T-helper 17 cell (primary cell): ENCODE measurements at places on chromosomes 5 and 9.

DNA sequence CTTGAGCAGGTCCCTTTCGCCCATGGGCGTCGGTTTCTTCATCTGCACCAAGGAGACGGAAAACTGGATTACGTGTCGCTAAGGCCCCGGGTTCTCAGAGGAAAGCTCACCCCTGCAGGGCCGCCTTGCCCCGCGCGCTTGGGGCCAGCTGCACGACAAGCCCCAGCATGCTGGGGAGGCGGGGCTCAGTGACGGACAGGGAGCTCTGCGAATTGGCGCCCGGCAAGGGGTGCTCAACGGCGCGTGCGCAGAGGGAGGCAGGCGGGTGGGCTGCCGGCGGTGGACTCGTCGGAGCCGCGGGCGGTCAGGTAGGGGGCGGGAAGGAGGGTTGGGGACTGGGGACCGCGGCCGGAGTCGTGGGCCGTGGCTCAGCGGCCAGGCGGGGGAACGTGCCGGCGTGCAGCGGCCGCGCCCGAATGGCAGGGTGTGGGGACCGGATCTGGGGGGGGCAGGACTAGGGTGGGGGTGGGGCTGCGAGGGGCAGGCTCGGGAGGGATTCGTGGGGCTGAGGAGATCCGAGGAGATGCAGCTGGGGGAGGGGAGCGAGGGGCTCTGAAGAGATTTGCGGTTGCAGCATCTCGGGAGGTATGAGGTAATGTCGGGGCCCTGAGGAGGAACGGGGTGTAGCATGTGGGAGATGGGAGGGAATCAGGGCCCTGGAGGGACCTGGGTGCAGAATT is at the start of gene TRIM32:
Gene TRIM32, plus strand, starts transcription at position 232 of the 680 bp plus-strand sequence. CDS start 10,438 bp downstream, outside the sequence.
- peak; percentile 95 for DNase-seq

DNA sequence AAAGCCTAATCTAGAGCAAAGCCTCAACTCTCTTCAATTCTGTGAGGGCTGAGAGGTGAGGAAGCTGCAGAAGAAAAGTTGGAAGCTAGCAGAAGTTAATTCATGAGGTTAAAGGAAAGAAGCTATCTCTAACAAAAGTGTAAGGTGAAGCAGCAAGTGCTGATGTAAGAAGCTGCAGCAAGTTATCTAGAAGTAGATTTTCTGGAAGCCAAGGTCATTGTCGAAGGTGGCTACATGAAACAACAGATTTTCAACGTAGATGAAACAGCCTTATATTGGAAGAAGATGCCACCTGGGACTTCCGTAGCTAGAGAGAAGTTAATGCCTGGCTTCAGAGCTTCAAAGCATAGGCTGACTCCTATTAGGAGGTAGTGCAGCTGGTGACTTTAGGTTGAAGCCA is 42.0 kb downstream of the SREK1 start:
- DNase-seq, result no peak

GRCh38 chr9:35690614-35691333 is 1.0 kb upstream of the TPM2 start:
- DNase-seq, result no peak

DNA sequence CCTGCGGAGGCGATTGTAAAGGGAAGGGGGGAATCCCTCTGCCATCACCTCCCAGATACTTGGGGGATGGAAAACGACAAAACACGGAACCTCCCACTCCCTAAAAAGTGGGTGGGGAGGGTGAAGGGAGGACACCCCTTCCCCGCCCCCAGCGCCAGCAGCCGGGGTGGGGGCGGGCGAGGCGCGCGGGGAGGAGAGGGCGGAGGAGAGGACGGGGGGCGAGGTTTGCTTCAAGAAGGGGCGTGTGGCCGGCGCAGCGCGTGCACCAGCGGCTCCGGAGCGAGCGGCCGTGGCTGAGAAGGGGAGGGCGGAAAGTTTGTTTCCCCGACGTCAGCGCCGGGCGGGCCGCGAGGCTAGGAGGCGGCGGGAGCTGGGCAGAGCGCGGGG is at the start of gene PRRX2:
Gene PRRX2, plus strand, starts transcription at position 259 of the 387 bp plus-strand sequence. CDS start 221 bp downstream, outside the sequence.
- no peak for DNase-seq

- no peak for DNase-seq
These were observed 637 bp upstream of the SMC5 start for GRCh38 chr9:70257991-70258691.

DNA sequence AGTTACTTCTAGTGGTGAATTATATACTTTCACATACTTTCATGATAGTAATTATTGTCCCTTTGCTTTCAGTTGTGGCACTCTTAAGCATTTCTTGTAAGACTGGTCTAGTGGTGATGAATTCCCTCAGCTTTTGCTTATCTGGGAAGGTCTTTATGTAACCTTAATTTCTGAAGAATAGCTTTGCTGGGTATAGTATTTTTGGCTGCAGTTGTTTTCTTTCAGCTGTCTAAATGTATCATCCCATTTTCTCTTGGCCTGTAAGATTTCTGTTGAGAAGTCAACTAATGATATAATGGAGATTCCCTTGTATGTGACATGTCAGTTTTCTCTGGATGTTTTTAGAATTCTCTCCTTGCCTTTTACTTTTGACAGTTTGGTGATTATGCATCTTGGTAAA is 41.0 kb downstream of the TMEM38B start:
- no peak for DNase-seq

- no peak for DNase-seq
These were observed 6.5 kb upstream of the PDZD2 start for GRCh38 chr5:31632460-31632859.

DNA sequence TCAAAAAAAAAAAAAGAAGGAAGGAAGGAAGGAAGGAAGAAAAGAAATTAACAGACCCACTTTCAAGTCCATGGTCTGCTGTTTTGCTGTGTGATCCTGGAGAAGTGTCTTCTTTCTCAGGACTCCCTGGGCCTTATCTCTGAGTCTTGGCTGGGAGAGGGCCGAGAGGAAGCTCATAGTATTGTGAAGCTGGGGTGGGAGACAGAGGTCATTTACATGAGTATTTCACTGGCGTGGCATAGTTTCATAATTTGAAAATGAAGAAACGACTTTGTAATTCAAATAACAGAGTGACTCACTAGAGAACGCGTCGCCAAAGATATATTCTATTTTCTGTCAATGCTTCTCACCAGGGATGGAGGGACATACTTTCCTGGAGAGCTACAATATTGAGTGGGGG is 2.4 kb upstream of the C9orf50 start:
- DNase-seq, result no peak

- DNase-seq, result no peak
These were observed 437.2 kb downstream of the CSNK1G3 start for GRCh38 chr5:123949043-123949804.

DNA sequence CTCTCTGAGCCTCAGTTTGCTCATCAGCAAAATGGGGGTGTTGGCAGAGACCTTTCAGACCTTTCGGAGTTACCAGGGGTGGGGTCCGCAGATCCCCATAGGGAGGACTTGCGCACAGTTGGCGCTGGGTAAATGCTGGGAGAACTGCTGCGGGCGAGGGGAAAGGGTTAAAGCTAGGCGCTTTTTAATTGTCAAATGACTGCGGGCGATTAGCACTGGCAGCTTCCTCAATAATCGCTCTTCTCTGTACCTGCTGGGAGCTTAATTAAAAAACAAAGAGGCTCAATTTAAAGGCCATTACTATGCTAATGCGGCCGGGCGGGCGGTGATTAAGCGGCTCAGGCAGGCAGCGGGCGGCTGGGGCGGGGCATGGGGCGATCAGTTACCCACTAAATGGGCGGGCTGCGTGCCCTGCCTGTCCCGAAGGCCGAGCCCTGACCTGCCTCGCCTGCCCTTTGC is 63.0 kb downstream of the LMX1B start:
- no peak for DNase-seq

DNA sequence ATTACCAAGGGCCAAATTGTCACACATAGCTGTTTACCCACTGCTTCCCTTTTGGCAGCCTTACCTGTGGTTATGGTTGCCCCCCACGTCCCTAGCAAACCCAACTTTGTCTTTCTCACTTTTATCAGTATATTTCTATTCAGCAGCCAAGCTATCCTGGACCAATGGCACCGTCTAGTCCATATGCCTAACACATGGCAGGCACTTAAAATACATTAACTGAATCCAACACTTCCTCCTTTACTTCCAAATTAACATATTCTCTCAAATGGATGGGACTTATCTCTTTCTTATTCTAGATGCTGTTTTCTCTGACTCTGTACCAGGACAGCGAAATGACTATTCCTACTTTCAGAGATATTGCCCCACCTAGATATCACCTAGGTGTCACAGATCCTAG is 50.9 kb upstream of the SLC44A1 start:
- no peak for DNase-seq

DNA sequence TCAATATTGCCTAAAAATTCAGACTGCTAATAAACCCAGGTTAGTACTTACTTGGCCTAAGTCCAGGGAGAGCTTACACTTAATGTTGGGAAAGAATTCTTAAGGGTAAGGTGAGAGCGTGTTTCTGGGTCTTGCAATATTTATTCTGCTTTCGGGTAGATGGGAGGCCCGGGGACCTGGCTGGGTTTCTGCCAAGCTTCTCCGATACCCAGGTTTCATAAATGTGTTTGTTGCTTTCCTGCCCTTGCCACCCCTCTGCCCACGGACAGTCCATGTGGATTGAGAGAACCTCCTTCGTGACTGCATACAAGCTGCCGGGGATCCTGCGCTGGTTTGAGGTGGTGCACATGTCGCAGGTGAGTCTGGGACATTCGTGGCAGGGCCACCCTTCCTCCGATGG is 48.4 kb upstream of the FOXI1 start:
- DNase-seq, result no peak

- DNase-seq, result no peak
These were observed 26.6 kb upstream of the OBP2B start for GRCh38 chr9:133235549-133236222.

DNA sequence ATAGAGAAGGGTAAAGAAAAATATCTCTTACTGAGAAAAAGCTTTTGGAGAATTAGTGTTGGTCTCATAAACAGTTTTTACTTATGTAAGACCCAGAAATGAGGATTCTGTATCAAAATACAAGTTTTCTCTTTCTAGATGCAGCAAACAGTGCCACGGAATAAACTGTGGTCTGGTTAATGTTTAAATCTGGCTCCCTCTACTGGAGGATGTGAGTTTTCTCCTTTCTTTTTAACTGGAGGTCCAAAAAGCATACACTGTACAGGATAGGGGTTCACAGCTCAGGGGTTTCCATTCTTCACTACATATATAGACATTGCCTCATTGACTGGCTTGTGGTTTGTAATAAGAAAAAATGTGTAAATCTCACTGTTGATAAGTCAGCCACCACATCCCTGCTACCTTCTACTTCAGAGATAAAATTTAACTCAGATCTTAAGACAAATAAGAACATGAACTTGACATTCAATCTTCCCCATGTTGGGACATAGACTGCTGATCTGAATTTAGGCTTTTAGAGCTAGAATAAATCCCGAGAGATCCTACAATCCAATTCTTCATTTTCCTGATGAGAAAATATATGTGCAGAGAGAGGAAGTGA is 98.9 kb downstream of the CFAP95 start:
- no peak for DNase-seq

DNA sequence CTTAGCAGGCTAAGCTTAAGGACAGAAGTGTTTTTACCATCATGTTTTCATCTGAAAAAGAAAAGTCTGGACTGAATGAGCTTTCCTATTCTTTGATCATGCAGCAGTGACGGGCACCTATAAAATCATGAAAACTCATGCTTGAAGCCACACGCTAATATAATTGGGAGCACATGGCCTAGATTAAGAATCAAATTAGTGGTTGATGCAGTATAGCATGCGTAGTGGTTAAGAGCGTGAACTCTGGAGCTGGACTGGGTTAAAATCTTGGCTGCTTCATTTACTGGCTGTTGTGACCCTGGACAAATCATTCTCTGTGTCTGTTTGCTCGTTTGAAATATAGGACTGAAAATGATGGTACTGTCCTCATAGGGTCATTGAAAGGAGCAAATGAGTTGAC is 49.9 kb upstream of the IL13 start:
- DNase-seq, result no peak

- no peak for DNase-seq
These were observed 218.1 kb downstream of the CETN3 start for GRCh38 chr5:90191352-90192045.

GRCh38 chr5:10376544-10376943 is 23.0 kb downstream of the MARCHF6 start:
- no peak for DNase-seq

- DNase-seq, result no peak
These were observed 35.5 kb downstream of the FBXO10 start for GRCh38 chr9:37540634-37541033.

DNA sequence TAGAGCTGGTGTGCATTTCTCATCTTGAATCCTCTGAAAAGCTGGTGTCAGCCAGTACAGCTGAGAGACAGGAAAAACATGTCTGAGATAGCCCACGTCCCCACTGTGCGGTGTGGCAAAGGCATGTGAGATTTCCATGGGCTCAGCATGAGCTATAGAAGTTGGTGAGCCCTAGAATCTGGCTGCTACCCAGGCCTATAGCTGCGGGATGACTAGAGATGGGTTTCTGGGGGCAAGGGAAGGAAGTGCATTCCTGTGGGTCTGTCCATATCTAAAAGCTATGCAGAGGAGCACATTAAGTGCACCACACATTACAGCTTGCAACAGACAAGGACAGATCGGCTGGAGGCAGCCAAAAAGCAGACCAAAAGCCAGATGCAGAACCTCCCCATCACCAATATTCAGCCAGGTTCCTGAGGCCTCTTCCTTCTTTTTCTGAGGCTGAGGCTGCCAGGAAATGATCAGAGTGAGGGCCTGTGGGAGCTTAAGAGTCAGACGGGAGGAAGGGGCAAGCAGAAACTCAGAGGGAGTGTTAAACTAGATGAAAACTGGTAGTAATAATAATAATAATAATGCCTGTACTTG is 55.8 kb upstream of the RANBP3L start:
- no peak for DNase-seq

DNA sequence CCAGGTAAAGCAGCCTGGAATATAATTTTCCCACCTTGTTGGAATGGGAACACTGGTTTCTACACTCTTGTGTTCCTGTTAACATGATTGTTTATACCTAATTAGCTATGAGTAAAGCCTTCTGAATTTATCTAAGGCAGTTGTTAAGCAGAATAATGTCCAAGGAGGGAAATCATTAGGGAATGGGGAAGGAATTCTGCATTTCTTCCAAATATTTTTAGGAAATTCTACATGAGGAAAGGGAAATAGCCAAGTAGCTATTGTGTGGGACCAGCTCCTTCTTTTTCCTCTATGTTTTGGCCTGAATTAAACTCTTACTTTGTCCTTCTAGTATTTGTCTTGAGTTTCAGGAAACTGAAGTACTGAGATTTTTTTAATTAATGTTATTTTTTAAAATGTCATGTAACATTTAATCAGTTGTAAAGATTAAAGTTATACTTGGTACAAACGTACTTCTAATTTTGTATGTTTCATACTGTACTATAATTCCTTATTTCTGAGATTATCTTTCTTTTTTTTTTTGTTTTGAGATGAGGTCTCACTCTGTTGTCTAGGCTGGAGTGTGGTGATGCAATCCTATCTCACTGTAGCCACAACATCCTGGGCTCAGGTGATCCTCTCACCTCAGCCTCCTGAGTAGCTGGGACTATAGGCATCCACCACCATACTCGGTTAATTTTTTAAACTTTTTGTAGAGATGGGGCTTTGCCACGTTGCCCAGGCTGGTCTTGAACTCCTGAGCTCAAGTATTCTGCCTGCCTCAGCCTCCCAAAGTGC is 28.5 kb downstream of the ANKDD1B start:
- no peak for DNase-seq
